ENCODE measurements at places on chromosomes 6 and 20.

GRCh38 chr6:35719830-35720733 lies 16.8 kb upstream of the ARMC12 start:
- DNase-seq, result no peak

DNA sequence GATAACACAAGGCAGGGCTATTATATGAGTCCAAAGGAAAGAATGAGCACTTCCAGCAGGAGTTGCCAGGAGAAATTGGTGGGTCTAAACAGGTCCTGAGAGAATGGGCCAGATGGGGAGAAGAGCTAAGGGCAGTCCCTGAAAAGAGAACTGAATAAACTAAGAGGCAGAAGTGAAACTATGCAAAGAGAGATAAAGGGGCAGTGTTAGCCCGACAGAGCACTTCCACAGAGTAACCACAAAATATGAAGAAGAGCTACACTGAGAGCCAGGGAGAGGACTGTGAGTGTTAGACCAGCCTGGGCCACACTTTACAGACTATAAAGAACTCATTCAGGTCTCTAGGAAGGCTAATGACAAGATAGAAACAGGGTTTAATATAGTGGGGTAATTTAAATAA lies 43.8 kb downstream of the RALGAPA2 start:
- no peak for DNase-seq

- no peak for DNase-seq
Observed at GRCh38 chr20:32609111-32609773, 24.1 kb upstream of the NOL4L start.

GRCh38 chr6:20707870-20708269 lies 173.6 kb downstream of the CDKAL1 start:
- no peak for DNase-seq

DNA sequence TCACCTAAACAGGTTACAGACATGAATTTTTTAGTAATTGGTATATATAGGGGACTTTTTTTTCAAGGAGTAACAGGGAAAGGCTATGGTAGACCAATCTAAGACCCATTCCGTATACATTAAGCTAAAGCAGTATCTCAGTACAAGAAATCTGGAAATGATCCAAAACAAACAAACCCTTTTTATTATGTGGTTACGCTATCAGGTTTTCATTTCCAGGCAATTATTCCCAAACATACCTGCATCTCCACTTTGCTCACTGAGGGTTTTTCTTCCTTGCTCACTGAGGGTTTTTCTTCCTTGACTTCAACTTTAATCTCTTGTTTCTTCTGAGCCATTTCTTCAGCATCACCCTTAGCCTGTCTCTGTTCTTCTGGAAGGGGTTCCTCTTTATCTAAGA lies 107.3 kb downstream of the EPB41L2 start:
- DNase-seq, result no peak

- no peak for DNase-seq
Observed at GRCh38 chr20:52448513-52449232, 257.1 kb upstream of the ZFP64 start.
